ENCODE measurements at places on chromosomes 4 and X.

- no peak for DNase-seq
Measured at GRCh38 chr4:120508036-120508435, 414.5 kb downstream of the PRDM5 start.

DNA sequence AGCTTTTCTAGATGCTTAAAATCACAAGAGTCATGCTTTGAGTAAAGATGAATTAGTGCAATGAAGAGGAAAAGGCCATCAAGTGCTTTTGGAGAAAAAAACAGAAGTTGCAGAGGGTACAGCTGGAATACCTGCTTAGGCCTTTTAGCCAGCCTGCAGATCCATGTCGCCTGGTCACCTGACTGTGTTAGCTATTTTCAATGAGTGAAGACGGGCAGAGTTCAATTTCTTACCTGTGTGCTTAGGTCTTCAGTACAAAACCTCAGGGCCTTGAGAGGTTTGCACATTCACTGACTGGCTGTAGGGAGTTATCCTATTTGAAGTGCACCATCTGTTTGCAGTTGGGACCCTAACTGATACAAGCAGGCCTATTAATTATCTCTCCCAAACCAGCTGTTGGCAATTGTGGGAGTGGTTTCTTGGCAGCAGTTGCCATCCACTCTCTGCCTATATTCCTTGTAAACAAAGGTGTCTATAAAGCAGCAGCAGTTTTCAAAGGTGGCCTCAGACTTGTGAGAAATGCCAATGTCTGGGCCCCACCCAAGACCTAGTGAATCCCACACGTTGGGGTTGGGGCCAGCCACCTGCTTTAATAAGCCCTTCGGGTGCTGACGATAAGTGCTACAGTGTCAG, 16.3 kb upstream of the FAT1 start:
- DNase-seq, result no peak

DNA sequence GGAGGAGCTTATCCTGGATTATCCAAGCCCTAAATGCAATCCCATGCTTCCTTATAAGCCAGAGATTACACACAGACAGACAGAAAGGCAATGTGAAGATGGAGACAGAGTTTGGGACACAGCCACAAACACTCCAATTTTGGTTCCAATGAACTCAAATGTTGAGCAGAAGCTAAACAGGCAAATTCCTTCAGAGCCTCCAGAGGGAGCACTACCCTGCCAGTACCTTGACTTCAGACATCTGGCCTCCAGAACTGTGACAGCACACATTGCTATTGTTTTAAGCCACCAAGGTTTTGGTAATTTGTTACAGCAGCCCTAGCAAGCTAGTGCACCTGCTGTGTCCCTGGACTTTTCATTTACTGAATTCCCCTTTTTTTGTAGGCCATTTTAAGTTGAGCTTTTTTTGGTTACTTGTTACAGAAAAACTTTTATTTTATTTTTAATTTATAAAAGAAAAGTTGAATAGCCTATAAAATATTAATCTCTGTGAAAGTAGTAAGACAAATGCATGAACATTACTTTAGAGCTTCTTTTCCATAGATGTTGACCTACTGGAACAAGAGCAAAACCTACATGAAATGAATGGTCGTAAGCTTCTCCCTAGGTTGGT, 33.4 kb upstream of the SRD5A3 start:
- DNase-seq, result peak; percentile 3

GRCh38 chr4:173855015-173855414, 325.0 kb upstream of the HAND2 start:
- DNase-seq, result no peak

- DNase-seq, result no peak
Measured at GRCh38 chrX:44891642-44892041, 18.7 kb downstream of the KDM6A start.

GRCh38 chr4:169099771-169100180, 89.7 kb upstream of the CBR4 start:
- no peak for DNase-seq

Data from stimulated activated naive CD4-positive, alpha-beta T cell treated with Interleukin-2 at 50 U/mL for 16 hours (primary cell).